Naive thymus-derived CD4-positive, alpha-beta T cell (primary cell): ENCODE measurements at places on chromosomes 2 and 18. TPM values are rescaled to one million over a fixed set of nuclear protein-coding genes. Genes with fewer than 3 reads are reported as not detected.

GRCh38 chr18:37156330-37156942, 327.5 kb downstream of the KIAA1328 start:
- no peaks in the 10 kb centered on the region for H3K27me3 ChIP-seq
- H3K4me3 ChIP-seq = no peak overlapping the region
- H3K36me3 ChIP-seq = no peaks in the 10 kb centered on the region
- no peak for DNase-seq

Gene SLC4A5
- total RNA-seq = 14.8 TPM

Gene IL18R1
- total RNA-seq = 5.3 TPM

Gene C2orf72
- total RNA-seq = 0.33 and 0.60 TPM in 2 replicates

Gene ZSWIM2
- total RNA-seq = not detected

Gene RUFY4
- 1.4 TPM for total RNA-seq

- H3K27me3 ChIP-seq = no peaks in the 10 kb centered on the region
- H3K4me1 ChIP-seq = peaks cover 18% of the 10 kb centered on the region
- no peak overlapping the region for H3K4me3 ChIP-seq
- peaks cover 4% of the 10 kb centered on the region for H3K36me3 ChIP-seq
- H3K27ac ChIP-seq = no peak overlapping the region
Measured at GRCh38 chr2:240134466-240134865, 1.6 kb downstream of the COPS9 start.

DNA sequence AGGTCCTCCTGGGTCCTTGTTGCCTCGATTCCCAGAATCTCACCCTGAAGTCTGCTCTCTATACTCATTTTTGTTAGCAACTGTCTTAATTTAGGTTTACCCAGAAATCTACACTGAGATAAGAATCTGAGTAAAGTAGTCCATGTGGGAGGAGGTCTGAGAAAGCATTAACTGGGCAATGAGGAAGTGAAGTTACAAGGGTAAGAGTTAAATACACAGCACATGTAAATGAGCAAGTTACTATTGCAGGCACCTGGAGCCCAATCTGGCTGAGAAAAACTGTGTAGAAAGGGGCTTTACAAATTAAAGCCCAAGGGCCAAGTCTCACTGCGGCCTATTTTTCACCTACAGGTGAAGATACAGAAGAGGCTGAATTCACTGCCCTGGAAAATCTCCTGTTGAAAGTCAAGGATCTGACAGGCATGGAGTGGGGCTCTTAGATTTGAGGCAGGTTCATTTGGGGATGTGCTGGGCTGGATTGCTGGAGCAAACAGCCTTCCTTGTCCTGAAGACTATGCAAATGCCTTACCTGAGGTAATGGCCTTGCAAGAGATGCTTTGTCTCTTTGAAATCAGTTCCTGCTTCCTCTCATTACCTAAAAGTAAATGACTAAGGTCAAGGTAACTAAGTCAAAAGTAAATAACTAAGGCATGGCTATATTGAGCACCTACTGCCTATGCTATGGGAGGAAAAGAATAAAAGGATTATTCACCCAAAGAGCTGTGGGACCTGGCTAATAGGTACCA, 84.4 kb upstream of the DYNAP start:
- no peaks in the 10 kb centered on the region for H3K27me3 ChIP-seq
- no peaks in the 10 kb centered on the region for H3K36me3 ChIP-seq
- DNase-seq = no peak
- H3K4me1 ChIP-seq = no peaks in the 10 kb centered on the region
- H3K27ac ChIP-seq = no peak overlapping the region

DNA sequence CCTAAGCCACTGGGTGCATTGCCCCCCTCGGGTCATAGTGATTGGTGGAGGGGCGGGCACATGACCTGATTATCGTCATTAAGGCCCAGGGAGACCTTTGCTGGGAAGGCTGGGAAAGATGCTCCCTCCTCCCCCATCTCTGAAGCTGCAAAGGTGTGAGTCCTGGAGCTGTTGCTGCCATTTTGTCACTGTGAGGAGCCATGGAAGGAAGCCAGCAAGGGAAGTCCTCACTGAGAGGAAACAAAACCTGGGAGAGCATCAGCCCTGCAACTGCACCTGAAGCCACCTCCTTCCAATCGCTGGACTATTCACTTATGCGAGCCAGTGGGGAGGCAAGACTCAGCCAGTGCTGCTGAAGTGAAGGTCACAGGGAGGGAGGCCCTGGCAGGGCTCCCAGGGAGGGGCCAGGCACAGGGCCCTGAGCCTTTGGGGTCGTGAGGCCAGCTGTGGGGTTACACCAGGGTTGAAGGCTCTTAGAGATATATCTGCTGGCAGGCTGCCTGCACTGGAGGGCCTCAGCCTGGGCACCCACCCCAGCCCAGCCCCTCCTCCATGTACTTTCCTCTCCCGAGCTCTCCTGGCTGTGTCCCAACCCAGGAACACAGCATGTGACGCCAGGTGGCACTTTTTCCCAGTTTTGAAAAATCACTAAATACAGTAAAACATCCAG, 10.7 kb upstream of the FAHD2A start:
- DNase-seq = no peak
- no peak overlapping the region for H3K4me3 ChIP-seq
- H3K27ac ChIP-seq = no peak overlapping the region

GRCh38 chr2:205405752-205406151, 276.5 kb upstream of the NRP2 start:
- no peak overlapping the region for H3K4me3 ChIP-seq
- no peaks in the 10 kb centered on the region for H3K27me3 ChIP-seq
- H3K36me3 ChIP-seq = no peaks in the 10 kb centered on the region
- H3K4me1 ChIP-seq = no peaks in the 10 kb centered on the region

DNA sequence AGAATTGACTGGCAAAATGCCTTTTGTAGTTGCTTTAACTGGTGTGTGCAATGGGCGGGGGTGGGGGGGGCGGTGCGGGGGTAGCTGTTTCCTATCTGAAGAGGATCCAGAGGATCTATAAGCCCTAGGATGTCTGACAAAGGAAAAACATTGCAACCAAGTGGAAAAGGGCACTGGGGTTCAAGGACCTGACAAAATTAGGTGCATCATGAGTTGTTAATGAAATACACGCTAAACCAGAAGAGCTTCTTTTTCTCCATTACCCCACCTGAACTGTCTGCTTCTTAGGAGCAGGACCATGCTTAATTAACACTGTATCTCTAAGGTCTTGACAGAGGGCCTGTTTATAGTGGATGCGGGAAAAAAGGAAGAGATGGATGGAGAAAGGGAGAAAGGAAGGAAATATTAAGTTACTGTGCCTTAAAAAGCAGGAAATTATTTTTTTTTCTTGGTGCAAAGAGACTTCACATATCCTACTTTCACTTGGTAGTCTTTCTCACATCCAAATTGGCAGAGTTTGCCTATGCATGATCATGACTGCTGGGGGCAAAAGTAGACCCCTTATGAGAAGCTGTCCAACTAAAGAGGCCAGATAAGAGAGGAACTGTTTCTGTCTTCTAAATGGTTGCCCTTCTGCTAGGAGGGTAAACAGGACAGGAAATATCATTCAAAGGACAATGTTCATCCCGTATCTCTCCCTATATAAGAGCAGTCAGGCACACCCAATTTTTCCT, 4.6 kb downstream of the RND3 start:
- no peak overlapping the region for H3K27ac ChIP-seq
- H3K27me3 ChIP-seq = no peaks in the 10 kb centered on the region
- H3K4me3 ChIP-seq = no peak overlapping the region
- DNase-seq = no peak

- no peaks in the 10 kb centered on the region for H3K36me3 ChIP-seq
- DNase-seq = no peak
- H3K27me3 ChIP-seq = no peaks in the 10 kb centered on the region
- H3K4me3 ChIP-seq = no peak overlapping the region
- no peaks in the 10 kb centered on the region for H3K4me1 ChIP-seq
Measured at GRCh38 chr2:160214461-160215445, 14.7 kb upstream of the ITGB6 start.

Gene CNTNAP5
- not detected for total RNA-seq

Gene VWA3B
- total RNA-seq = not detected

DNA sequence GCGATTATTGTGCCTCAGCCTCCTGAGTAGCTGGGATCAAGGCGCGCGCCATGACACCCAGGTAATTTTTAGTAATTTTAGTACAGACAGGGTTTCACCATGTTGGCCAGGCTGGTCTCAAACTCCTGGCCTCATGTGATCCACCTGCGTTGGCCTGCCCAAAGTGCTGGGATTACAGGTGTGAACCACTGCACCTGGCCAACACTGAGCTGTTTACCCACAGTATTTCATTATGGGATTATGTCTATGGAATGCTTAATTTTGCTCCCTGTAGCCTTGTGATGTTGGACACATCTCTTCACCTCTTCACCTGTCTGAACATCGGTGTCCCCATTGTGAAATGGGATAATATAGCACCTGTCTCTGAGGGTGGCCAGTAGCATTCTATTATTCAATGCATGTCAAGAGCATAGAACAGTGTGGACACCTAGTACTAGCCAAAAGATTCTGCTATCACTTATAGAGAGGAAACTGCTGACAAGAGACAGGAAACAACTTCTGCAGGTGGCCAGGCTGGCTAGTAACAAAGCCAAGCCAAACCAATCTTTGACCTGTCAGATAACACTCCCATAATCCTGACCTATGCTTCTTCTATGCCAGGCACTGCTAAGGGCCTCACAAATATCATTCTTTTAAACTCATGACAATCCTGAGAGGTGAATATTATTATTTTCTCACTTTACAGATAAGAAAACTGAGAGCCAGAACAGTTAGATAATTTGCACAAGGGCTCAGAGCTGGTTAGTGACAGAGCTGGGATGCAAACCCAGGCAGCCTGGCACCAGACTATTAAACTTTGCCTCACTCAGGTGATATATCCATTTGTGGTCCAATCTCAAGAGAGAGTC, 29.4 kb upstream of the REEP1 start:
- no peak for DNase-seq
- H3K27me3 ChIP-seq = no peaks in the 10 kb centered on the region
- H3K36me3 ChIP-seq = no peaks in the 10 kb centered on the region
- H3K4me3 ChIP-seq = no peak overlapping the region
- H3K27ac ChIP-seq = no peak overlapping the region

- H3K27ac ChIP-seq = no peak overlapping the region
- no peaks in the 10 kb centered on the region for H3K36me3 ChIP-seq
- peaks cover 40% of the 10 kb centered on the region for H3K4me1 ChIP-seq
- no peaks in the 10 kb centered on the region for H3K27me3 ChIP-seq
- DNase-seq = no peak
- H3K4me3 ChIP-seq = no peak overlapping the region
Measured at GRCh38 chr2:134238371-134238770, 15.5 kb upstream of the MGAT5 start.

- H3K27ac ChIP-seq = no peak overlapping the region
- peaks cover 2% of the 10 kb centered on the region for H3K27me3 ChIP-seq
- no peak for DNase-seq
- H3K4me1 ChIP-seq = no peaks in the 10 kb centered on the region
Measured at GRCh38 chr2:219709331-219709761, 81.9 kb downstream of the SLC4A3 start.

- H3K4me3 ChIP-seq = no peak overlapping the region
- no peaks in the 10 kb centered on the region for H3K27me3 ChIP-seq
- no peaks in the 10 kb centered on the region for H3K4me1 ChIP-seq
- no peak for DNase-seq
- H3K36me3 ChIP-seq = no peaks in the 10 kb centered on the region
Measured at GRCh38 chr2:98900721-98901120, 35.3 kb downstream of the CRACDL start.

Gene SPDYA
- total RNA-seq = 9.8 TPM

GRCh38 chr2:219661197-219661954, 33.9 kb downstream of the SLC4A3 start:
- H3K27me3 ChIP-seq = no peaks in the 10 kb centered on the region
- H3K36me3 ChIP-seq = no peaks in the 10 kb centered on the region
- H3K4me3 ChIP-seq = no peak overlapping the region
- no peak overlapping the region for H3K27ac ChIP-seq
- H3K4me1 ChIP-seq = no peaks in the 10 kb centered on the region

Gene POMC
- total RNA-seq = 4.2 and 4.8 TPM in 2 replicates

DNA sequence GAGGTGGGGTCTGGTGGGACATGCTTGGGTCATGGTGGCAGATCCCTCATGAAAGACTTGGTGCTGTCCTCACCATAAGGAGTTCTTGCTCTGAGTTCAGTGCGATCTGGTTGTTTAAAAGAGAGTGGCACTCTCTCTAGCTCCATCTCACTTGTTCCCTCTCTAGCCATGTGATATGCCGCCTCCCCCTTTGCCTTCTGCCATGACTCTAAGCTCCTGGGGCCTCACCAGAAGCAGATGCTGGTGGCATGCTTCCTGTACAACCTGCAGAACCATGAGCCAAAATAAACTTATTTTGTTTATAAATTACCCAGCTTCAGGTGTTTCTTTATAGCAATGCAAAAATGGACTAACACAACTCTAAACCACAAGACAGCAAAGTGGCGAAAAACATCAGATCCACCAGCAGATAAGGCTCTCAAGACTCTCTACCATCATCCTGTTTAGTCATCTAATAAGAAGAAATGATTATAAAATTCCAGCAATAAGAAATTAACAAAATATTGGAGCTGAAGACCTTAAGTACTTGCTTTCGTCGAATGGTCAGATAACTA, 75.5 kb downstream of the OLA1 start:
- H3K27me3 ChIP-seq = no peaks in the 10 kb centered on the region
- DNase-seq = no peak
- H3K36me3 ChIP-seq = no peaks in the 10 kb centered on the region
- no peaks in the 10 kb centered on the region for H3K4me1 ChIP-seq
- no peak overlapping the region for H3K4me3 ChIP-seq

DNA sequence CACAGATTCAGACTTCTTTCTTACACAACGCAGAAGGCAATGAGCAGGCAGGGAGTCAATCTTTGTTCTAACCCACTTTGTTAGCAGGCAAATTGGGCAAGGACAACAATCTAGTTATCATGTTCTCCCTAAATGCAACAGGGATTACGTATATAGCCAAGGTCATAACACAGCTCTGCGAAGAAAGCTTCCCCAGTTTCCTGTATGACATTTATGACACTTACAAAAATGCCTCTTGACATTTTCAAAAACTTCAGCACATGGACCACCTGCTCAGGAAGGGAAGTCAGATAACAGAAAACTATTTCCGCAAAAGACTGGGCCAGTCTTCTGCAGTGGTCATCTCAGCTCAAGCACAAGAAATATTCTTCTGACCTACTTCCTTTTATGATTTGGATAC, 106.1 kb downstream of the IRS1 start:
- no peak overlapping the region for H3K27ac ChIP-seq
- no peak overlapping the region for H3K4me3 ChIP-seq
- H3K27me3 ChIP-seq = peaks cover 3% of the 10 kb centered on the region
- DNase-seq = no peak
- no peaks in the 10 kb centered on the region for H3K4me1 ChIP-seq
- H3K36me3 ChIP-seq = no peaks in the 10 kb centered on the region

Gene CIB4
- not detected for total RNA-seq

GRCh38 chr2:8141780-8142179, 540.1 kb upstream of the ID2 start:
- H3K4me1 ChIP-seq = no peaks in the 10 kb centered on the region
- H3K27ac ChIP-seq = no peak overlapping the region
- H3K27me3 ChIP-seq = no peaks in the 10 kb centered on the region
- H3K4me3 ChIP-seq = no peak overlapping the region
- DNase-seq = no peak

Gene GREB1L
- not detected for total RNA-seq

- DNase-seq = no peak
- H3K4me1 ChIP-seq = no peaks in the 10 kb centered on the region
- peak overlapping the region; percentile 90 for H3K4me3 ChIP-seq
- H3K36me3 ChIP-seq = no peaks in the 10 kb centered on the region
- no peaks in the 10 kb centered on the region for H3K27me3 ChIP-seq
Measured at GRCh38 chr2:24970483-24971285, 1.1 kb downstream of the DNAJC27 start.

- H3K36me3 ChIP-seq = peaks cover 22% of the 10 kb centered on the region
- H3K27ac ChIP-seq = peak overlapping the region; percentile 34
- peaks cover 51% of the 10 kb centered on the region for H3K4me1 ChIP-seq
- no peaks in the 10 kb centered on the region for H3K27me3 ChIP-seq
- no peak for DNase-seq
- H3K4me3 ChIP-seq = no peak overlapping the region
Measured at GRCh38 chr18:63292831-63293683, 26.5 kb downstream of the BCL2 start.
